ENCODE measurements at places on chromosomes 16 and 17. TPM values are rescaled to one million over a fixed set of nuclear protein-coding genes. Genes with fewer than 3 reads are reported as not detected.

The SLC5A11 gene
- total RNA-seq: not detected

DNA sequence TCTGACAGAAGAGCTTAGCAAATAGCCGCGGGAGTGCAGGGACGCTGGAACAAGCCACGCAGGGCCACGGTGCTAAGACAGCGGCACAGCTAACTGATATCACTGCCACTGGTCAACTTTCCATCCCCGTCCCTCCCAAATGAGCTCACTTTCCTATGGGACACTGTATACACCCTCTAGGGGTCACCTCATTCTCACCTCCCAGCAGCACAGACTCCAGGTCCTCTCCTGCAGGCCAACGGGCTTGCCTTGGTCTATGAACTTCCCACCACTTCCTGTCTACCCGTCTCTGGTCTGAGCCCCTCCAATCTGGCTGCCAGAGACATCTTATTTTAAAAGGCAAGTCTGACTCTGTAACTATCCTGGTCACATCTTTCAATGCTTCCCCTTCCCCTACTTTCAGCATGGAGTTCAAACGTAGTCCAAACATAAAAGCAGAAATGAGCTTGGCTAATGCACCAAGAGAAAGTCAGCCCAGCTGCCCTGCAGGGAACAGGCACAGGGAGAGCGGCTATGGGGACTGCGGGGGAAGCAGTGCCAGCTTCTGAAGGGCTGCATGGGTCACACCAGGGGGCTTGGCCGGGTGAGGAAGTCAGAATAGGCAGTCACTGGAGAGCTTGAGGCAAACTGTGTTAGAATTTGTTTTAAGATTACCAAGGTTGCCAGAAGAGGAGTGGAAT, 26.3 kb upstream of the SLC38A8 start:
- DNase-seq: no peak

- peak; percentile 71 for DNase-seq
These were observed 2.5 kb downstream of the TAC4 start for GRCh38 chr17:49845321-49845720.

- no peak for DNase-seq
These were observed 1.3 kb upstream of the ZNF768 start for GRCh38 chr16:30527635-30528178.
